Fibroblast of villous mesenchyme (primary cell): ENCODE measurements at places on chromosomes 5 and 9. TPM values are rescaled to one million over a fixed set of nuclear protein-coding genes. Genes with fewer than 3 reads are reported as not detected.

SEMA6A gene
- 0.97 and 2.2 TPM in 2 replicates for total RNA-seq

FOXD1 gene
- 2.2 and 6.1 TPM in 2 replicates for total RNA-seq

PCAT7 gene
- total RNA-seq = 0.43 and 0.64 TPM in 2 replicates

BTNL8 gene
- not detected in 2 replicates for total RNA-seq

F2RL2 gene
- 29.8 and 43.2 TPM in 2 replicates for total RNA-seq

SLC25A48 gene
- total RNA-seq = not detected in 2 replicates

C1QTNF2 gene
- total RNA-seq = 0.43 and 0.64 TPM in 2 replicates

SPRY4 gene
- 22.9 and 23.2 TPM in 2 replicates for total RNA-seq

RNF180 gene
- total RNA-seq = 5.5 and 5.6 TPM in 2 replicates

SLC6A19 gene
- total RNA-seq = not detected in 2 replicates

PCDH12 gene
- under 0.01 TPM in 1 of 2 replicates, not detected in the other for total RNA-seq

LCN10 gene
- total RNA-seq = under 0.01 TPM in 1 of 2 replicates, not detected in the other

HNRNPK gene
- total RNA-seq = 465 and 522 TPM in 2 replicates

CD14 gene
- total RNA-seq = 0.97 and 2.2 TPM in 2 replicates

GABRA6 gene
- total RNA-seq = not detected in 2 replicates

RPL35 gene
- total RNA-seq = 1,727 and 1,986 TPM in 2 replicates

PCDHGA5 gene
- 1.3 and 1.9 TPM in 2 replicates for total RNA-seq

SMIM33 gene
- total RNA-seq = not detected in 2 replicates

PCDHGA12 gene
- total RNA-seq = 15.5 and 18.7 TPM in 2 replicates

TEX10 gene
- total RNA-seq = 30.3 and 39.3 TPM in 2 replicates

AIF1L gene
- 0.32 and 0.43 TPM in 2 replicates for total RNA-seq

FOXD4L6 gene
- under 0.01 TPM in 1 of 2 replicates, not detected in the other for total RNA-seq

CCDC180 gene
- total RNA-seq = 3.0 and 3.9 TPM in 2 replicates

LHX2 gene
- total RNA-seq = not detected in 2 replicates

COL15A1 gene
- total RNA-seq = 1.7 and 19.0 TPM in 2 replicates

ADAMTS12 gene
- 54.8 and 94.1 TPM in 2 replicates for total RNA-seq

PCDHA1 gene
- total RNA-seq = under 0.01 TPM in 1 of 2 replicates, not detected in the other
